Glutamatergic neuron (in vitro differentiated cells): ENCODE measurements at places on chromosomes 16 and 17. TPM values are rescaled to one million over a fixed set of nuclear protein-coding genes. Genes with fewer than 3 reads are reported as not detected.
A peak's percentile ranks its signal among the peaks of the same experiment; 100 is the strongest.

DNA sequence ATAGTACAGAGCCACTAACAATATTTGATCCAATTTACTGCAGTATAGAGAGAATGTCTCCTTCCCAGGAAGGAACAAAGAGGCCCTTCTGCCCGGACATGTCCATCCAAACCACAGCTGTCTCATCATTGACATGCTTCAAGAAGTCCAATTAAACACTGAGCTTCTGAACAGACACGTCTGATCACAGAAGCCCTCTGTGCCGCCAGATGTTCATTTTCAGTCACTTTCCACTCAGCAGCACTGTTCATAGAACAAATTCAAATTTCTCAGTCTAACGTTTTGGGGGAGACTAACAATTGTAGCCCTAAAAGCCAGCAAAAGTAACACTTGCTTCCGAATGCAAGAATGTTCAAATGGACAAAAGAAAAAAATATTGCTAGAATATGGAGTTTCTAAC lies 15.3 kb downstream of the ZC3H7A start:
- DNase-seq: peak; percentile 25

- DNase-seq: no peak
Observed at GRCh38 chr16:82808036-82808435, 181.3 kb downstream of the CDH13 start.

- no peak for DNase-seq
Observed at GRCh38 chr16:751152-752006, 9.2 kb upstream of the MSLN start.

The CPNE7 gene
- total RNA-seq: 17.8 TPM

DNA sequence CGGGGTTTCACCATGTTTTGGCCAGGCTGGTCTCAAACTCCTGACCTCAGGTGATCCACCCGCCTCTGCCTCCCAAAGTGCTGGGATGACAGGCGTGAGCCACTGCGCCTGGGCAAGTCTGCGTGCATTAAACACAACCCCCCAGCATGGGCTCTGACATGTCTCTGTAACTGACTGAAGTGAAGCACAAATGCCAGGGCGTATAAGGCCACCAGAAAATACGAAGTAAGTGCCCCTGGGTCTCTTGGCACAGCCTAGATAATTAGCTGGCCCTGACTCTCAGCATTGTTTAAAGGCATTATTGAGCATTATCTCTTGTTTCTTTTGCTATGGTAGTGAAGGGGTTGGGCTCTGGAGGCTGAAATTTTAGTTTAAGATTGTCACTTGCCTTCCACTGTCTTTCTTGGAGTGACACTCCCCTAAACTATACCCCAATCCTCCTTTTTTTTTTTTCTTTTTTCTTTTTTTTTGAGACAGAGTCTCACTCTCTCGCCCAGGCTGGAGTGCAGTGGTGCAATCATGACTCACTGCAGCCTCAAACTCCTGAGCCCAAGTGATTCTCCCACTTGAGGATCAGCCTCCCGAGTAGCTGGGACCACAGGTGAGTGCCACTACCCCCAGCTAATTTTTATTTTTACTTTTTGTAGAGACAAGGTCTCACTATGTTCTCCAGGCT lies 8.2 kb upstream of the SEC14L1 start:
- DNase-seq: no peak

The C16orf86 gene
- total RNA-seq: 3.4 TPM

The MT1H gene
- not detected for total RNA-seq

The MMP28 gene
- 0.49 TPM for total RNA-seq
